NCI-H2029 treated with DMSO at 0.1 percent for 48 hours (cell line): ENCODE measurements at places on chromosomes 3 and 15.

DNA sequence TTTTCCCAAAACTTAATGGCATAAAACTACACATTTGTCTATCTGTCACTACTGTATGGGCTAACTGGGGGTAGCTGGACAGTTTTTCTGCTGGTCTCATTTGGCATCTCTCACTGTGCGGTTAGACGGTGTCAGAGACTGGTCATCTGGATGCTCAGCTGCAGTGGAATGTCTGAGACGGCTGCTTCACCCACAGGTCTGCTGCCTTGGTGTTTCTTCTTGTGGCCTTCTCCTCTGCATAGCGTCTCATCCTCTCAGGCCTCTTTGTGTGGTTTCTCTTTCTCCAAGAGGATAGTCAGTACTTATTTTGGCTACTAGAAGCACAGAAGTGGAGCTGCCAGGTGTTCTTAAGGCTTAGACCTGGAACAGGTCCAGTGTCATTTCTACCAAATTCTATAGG, 35.9 kb upstream of the GOLGA6L9 start:
- DNase-seq, result no peak

- no peak for DNase-seq
Observed at GRCh38 chr15:33200444-33200843, 5.9 kb upstream of the FMN1 start.

GRCh38 chr3:188077160-188077799, 76.7 kb upstream of the LPP start:
- DNase-seq, result no peak

DNA sequence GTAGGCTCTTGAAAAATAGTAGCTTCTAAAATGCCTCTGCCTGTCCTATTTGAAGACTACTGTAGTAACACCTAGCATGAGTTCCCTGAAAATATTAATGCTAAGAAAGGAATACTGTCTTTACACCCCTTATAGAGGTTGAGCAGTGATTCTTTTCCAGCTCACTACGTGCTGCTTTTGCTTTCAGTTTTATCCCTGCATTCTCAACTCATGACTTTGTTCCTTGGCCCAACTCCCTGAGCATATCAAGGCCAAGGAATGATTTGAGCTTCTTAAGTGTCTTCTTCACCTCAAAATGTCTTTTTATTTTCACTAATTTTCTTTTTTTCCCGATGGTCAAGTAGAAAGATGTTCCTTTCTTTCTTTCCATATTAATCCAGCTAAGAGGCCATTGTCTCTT, 16.5 kb upstream of the P2RY13 start:
- no peak for DNase-seq

DNA sequence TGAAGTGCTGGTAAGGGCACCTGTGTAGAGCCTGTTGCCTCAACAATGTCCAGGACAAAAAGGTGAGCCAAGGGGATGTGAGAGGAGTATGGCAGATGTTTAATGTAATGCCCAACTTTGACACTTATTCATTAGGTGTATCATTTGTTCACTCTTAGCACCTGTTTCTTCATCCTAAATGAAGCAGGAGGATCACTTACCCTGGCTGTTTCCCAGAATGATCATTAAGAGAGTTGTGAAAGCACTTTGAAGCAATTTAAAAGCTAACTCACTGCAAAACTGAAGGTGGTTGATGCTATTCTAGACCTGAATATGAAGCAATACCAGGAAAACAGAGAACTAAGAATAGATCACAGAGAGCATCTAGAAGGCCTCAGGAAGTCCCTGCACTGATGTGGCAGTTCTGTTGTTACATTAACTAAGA, 3.4 kb upstream of the HHLA2 start:
- DNase-seq, result no peak

- no peak for DNase-seq
Observed at GRCh38 chr3:21345382-21345976, 405.5 kb downstream of the ZNF385D start.

DNA sequence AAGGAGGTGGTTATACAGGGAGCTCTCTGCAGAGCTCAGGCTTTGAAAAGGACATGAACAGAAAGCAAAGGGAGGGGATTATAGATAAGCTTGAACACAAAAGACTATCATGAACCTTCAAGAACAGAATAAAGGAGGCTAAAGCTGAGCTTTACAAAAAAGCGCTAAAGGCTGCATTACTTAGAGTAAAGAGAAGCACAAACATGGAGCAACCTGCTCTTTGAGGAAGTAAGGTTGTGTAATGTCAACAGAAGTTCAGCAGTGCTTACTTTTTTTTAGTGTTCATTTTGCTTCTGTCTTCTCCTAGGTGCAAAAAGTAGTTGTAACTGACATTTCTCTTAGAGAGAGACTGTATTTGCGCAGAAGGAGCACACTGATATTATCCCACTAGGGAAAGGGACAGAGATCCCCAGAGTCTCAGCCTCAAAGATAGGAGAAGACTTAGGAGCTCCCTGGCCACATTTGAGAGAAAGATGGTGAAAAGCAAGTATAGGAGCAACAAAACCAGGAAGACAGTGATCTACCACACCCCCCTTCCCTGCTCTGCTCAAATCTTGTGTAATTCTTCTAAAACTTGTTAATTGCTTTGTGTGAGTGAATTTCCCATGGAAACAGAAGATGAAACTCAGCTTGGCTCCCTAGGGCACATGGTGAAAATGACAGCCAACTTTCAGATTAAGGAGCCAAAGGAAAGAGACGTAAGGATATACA, 54.7 kb downstream of the QTRT2 start:
- no peak for DNase-seq

DNA sequence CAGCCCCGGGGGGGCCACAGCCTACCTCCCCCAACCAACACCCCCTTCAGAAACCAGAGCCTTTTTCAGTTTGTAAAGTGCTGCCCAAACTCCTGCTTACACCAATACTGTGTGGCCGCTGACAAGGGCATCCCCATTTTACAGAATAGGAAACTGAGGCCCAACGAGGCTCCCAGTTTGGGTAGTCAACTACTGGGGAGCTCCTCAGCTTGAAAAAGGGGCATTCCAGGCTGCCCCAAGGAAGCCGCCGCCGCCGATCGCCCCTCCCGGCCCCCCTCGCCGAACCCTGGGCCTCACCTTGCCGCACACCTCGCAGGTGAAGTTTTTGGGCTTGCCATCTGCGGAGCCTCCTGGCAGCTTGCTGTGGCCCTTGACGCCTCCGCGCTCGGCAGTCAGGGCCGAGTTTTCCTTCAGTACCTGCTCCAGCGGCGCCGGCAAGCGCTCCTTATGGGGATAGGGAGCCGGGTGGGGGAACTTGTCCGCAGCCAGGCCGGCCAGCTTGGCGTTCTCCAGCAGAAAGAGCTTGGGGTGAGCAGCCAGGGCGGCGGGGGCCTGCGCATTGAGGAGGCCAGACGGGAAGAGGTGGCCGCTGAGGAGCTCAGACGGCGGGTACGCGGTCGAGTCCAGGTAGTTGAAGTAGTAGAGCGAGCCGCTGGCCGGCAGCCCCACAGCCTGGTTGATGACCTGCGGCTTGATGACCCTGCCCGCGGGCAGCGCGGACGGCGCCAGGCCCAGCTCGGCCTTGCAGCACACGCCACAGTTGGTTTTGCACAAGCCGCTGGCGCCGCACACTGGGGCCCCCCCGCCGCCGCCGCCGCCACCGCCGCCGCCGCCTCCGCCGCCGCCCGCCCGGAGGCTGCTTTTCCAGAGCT, 1.4 kb downstream of the FEZF2 start:
- no peak for DNase-seq

- no peak for DNase-seq
Observed at GRCh38 chr3:31766669-31767068, 214.4 kb downstream of the OSBPL10 start.

- DNase-seq, result no peak
Observed at GRCh38 chr3:111369958-111370357, 172.0 kb upstream of the CD96 start.

DNA sequence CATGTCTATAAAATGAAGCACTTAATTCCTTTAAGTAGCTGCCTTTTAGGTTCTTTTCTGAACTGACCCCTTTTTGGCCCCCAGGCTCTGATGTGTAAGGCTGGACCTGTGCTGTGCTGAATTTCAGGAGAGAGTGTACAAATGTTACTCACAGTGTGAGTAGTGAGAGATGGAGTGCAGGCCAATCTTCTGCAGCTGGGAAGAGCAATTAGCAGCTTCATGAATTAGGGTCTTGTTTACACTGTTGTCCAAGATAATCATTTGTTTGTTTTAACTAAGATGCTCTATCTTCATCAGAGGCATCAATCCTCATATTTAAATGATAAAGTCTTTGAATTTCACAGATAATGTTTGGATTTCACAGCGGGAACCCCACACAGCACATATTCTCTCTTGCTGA, 19.4 kb downstream of the ARPP21 start:
- no peak for DNase-seq

DNA sequence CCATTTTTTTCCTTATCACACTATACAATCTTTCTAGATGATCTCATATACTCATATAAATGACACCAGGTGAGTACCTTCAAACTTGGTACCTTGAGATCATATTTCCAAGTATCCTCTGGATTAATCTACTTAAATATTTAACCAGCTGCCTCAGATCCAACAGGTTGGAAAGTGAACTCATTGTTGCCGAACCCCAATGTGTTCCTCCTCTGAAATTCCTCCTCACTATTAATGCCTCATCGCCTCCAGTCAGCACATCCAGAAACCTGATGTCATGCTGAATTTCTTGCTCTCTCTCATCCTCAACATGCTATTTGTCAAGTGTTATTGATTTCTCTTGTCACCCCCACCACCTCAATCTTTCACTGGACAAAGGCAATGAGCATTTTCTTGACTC, 221.8 kb downstream of the FMN1 start:
- DNase-seq, result no peak

GRCh38 chr3:159472611-159473010, 516.0 kb upstream of the IL12A start:
- DNase-seq, result no peak

GRCh38 chr15:40106203-40107161, 2.2 kb downstream of the BMF start:
- DNase-seq, result no peak

DNA sequence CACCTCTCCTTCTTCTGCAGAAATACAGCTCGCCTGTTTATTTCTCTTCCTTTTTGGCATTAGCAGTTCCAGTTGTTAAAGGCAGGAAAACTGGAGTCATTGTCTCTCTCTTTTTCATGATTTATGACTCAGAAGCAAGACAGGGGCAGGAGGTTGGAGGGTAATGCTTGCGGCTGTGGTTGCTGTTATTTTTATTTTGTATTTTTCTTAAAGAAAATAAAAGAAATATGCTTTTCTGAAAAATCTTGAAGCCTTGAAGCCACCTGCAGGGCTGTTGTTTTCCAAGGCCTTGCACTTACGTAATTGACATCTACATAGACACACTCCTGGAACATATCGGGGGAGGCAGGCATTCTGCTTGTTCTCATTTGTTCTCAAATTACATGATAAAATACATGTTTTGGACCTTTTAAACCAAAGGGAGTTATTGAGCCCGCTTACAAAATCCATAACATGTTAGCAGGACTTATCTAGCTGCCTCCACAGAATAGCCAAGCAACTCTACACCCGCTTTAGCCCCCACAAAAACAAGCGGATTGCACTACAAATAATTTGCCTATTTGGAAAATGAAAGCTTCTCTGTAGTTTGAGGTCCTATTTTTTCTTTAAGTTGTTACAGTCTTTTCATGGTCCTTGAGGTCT, 1004.6 kb upstream of the NR2F2 start:
- DNase-seq, result no peak

DNA sequence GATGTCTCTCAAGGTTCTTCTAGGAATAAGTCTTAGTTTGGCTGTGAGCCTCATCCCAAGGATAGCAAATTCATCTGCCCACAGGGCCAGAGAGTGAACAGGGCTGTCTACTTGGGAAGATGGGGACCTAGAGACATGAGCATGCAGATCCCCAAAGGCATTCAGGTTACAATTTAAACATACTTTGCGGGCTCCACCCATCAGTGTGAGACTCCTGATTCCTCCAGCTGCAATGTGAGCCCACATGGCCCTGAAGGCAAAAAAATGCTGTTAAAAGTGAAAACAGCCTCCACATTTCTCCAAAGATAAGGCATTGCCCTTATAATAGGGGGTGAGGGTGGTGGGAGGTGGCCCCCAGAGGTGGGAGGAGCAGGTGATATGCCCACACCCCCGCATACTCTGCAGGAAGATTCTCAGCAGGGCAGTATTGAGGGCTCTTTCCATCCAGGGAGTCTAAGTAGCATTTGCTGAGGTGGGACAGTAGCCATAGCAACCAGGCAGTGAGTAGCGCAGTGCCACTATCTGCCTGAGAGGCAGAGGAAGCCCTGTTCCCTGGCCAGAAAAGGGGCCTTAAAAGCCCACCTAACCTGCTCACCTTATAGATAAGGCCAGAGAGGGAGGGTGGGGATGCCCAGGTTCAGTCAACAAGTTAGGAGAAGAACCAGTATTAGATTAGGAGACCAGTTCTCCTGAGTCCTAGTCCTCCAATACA, 31.2 kb downstream of the TGM4 start:
- no peak for DNase-seq

- no peak for DNase-seq
Observed at GRCh38 chr3:141218162-141218835, 13.3 kb upstream of the PXYLP1 start.

DNA sequence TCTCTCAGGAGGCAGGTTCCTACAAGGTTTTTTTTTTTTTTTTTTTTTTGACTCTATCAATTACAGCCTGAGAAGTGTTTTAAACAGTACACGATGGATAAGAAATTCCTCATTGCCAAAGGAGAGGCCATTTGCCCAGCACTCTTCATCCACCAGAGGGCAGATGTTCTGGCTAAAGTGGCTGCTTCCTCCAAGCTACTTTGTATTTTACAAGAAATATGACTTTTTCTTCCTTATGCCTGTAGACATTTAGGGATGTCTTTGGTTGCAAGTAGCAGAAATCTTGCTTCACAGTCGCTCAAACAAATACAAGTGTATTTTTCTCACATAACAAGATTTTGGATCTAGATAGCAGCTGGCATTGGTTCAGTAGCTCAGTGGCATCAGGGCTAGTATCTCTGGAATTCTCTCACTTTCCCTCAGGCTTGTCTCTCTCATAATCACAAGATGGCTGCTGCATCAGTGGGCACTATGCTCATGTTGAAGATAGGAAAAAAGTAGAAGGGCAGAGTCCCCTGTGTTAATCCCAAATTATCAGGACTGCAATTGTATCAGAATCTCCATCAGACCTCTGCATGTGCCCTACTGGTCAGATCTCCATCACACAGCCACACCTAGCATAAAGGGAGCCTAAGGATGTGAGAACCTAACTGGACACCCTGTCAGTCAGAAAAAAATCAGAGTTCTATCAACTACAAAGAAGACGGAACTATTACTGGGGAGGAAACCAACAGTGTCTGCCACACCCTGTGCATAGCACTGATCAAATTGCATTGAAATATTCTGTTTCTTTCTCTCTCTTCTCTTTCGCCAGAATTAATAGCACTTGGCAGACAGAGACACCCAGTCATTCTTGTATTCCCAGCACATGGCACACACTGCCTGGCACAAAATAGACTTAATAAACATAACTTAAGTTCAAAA, 138.9 kb upstream of the COL8A1 start:
- DNase-seq, result no peak

GRCh38 chr3:170338690-170339340, 18.7 kb upstream of the SKIL start:
- DNase-seq, result no peak

- DNase-seq, result no peak
Observed at GRCh38 chr3:32551496-32551895, 19.2 kb downstream of the DYNC1LI1 start.
